ENCODE measurements at places on chromosomes 13 and 19. TPM values are rescaled to one million over a fixed set of nuclear protein-coding genes. Genes with fewer than 3 reads are reported as not detected.

The CNMD gene
- not detected for total RNA-seq

The USHBP1 gene
- 0.39 TPM for total RNA-seq

The LILRB5 gene
- not detected for total RNA-seq

The ADGRE3 gene
- total RNA-seq: not detected

The PSG6 gene
- not detected for total RNA-seq

The FLT3LG gene
- total RNA-seq: 0.28 TPM

The ZNF333 gene
- total RNA-seq: 29.9 TPM

The CATSPERD gene
- total RNA-seq: not detected

The ADM5 gene
- 5.1 TPM for total RNA-seq

The FCAR gene
- not detected for total RNA-seq

The DPF1 gene
- 7.8 TPM for total RNA-seq

DNA sequence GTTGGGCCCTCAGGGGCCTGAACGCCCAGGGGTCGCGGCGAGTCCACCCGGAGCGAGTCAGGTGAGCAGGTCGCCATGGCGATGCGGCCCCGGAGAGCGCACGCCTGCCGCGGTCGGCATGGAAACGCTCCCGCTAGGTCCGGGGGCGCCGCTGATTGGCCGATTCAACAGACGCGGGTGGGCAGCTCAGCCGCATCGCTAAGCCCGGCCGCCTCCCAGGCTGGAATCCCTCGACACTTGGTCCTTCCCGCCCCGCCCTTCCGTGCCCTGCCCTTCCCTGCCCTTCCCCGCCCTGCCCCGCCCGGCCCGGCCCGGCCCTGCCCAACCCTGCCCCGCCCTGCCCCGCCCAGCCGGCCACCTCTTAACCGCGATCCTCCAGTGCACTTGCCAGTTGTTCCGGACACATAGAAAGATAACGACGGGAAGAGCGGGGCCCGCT, at the start of gene CCNA1:
Gene CCNA1, plus strand, starts transcription at position 390 of the 439 bp plus-strand sequence. CDS start 562 bp downstream, outside the sequence.
- peak; percentile 62 for DNase-seq

- no peak for DNase-seq
Observed at GRCh38 chr19:33390908-33391630, 17.6 kb downstream of the CEBPG start.

GRCh38 chr13:66212511-66212910, 1017.6 kb downstream of the PCDH9 start:
- no peak for DNase-seq

GRCh38 chr13:77907666-77908341, 10.8 kb downstream of the EDNRB start:
- DNase-seq: no peak

DNA sequence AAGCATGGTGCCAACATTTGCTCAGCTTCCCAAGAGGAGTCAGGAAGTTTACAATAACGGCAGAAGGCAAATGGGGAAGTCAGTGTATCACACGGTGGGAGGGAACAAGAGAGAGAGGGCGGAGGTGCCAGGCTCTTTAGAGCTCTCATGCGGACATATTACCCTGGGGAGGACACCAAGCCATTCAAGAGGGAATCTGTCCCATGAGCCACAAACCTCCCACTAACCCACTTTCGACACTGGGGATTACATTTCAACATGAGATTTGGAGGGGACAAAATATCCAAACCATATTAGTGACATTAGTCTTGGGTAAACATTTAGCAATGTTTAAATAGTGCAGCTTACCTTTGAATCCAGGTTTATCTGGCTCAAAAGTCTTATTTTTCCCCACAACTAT, 69.9 kb downstream of the SLAIN1 start:
- DNase-seq: no peak

DNA sequence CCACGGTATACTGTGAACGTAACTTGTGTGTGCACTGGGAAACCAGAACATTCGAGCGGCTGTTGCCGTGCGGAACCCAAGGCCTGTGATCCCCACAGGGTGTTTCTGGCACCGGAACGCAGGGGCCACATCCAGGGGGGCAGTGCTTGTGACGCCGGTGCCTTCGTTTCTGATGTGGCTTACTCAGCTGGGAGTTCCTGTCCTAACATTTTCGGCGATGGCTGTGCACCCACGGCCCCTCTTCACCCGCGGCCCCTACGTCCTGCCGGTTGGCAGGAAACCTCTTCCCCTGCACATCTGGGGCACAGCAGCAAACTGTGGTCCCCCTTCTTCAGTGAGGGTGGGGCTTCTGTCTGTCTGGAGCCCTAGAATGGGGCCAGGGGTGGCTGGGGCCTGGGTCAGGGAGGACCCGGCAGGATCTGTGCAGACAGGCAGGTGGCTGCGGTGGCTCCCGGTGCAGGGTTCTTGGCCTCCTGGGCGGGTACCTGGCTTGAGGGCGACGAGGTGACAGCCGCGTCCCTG, 26.2 kb downstream of the CSNK1G2 start:
- no peak for DNase-seq

- no peak for DNase-seq
Observed at GRCh38 chr19:46785054-46785979, 3.1 kb downstream of the SLC1A5 start.

DNA sequence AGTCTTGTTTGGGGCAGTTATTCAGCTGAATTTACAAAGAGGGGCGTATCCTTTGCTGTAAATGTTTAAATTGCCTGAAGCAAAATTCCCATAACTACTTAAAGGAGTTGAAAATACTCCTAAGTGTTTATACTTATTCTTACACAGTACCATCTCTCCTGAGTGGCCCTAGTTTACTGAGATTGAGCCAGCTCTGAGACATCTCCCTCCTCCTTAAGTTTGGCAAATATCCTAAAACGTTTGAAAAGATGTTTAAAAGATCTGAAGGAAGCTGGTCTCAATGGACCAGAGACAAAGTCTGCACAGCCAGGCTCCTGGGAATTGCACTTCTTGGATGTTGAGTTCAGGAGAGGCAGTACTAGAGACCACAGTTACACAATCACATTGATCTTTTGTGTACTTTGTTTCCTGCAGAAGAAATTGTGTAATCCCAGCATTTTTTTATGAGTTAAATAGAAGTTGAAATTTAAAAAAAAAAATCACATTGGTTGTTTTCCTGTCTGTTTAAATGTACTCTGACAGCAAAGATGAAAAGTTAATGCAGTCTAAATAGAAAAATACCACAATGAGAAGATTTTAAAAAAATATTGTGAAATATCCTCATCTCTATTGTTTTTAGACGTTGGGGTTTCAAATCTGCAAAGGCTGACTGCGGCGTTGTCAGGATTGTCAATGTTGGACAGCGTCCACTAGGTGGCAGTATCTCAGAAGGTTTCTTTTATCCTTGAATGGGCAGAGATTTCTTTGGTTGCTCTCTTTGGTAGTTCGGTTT, 20.7 kb downstream of the TNFSF11 start:
- DNase-seq: peak; percentile 81

DNA sequence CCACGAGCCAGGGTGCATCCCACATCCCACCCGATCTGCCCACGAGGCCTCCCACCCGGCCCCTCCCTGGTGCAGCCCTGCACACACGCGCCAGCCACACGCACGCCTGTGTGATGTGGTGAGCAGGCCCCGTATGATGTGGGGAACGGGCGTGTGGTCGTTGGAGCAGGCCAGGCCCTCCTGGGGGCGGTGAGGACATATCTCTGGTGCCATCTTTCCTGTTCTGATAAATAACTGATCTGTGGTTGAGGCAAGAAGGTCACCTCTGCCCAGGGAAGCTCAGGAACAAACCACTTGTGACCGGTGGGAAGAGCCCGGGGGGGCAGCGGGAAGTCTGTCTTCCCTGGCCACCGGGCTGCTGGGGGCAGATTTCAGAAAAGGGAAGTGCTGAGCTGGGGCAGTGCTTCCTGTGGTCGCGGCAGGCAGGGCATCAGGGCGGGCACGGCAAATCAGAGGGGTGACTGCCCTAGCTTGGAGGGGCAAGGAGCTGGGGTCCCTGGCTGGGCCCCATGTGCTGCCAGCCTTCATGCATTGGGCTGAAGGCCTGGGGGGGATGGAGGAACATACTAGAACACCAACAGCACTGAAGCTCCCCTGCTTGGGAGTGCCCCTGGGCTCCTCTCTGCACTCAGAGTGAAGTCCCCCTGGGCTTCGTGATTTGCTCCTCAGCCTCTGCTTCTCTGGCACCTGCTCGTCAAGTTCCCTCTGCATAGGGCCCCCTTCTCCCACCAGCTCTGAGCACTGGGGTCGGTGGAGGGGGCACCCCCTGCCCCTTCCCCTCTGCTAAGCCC, 35.2 kb upstream of the SLC7A10 start:
- no peak for DNase-seq

DNA sequence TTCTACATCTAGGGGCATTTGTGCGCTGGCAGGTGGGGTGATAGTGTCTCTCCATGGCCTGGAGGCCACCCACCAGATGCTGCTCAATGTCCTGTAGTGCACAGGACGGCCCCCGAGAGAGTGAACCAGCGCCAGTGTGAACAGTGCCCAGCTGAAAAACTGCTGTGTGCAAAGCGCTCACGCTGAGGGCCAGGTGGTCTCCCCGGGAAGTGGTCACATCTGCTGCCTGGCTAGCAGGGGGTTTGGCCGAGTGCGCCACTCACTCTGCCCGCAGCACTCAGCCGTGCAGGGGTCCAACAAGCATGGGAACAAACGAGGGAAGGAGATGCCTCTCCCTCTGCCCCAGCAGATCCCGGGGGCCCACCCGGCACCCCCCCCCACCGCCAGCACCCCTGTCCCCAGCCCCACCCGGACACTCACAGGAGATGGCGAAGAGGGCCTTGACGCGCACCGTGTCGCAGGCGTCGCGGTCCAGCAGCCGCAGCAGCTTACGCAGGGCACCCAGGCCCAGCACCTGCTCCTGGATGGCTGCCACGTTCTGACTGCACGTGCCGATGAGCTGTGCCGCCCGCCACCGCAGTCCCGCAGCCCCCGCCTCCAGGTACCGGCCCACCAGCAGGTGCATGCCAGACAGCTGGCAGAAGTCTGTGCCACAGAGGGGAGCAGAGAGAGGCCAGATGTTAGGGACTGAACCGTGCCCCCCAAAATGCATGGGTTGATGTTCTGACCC, 5.8 kb downstream of the HSPBP1 start:
- DNase-seq: no peak

DNA sequence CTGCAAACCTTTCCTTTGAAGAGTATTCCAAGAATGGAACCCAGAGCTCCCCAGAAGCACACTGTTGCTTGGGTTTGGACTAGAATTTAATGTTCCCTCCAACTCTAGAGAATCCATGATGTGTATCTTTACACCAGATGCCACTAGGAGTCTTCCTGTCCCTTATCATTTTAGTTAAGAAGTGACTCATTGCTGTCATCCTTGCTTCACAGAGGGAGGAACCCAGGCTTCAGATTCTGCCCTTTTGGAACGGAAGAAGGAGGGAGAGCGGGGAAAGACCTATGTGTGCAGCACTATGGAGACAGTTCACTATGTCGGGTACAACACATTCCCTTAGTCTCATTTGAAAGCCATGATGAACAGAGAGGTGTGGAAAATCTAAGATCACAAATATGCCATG, 2.1 kb upstream of the ATP12A start:
- DNase-seq: no peak

GRCh38 chr19:52896431-52897137, 851 bp downstream of the ZNF320 start:
- DNase-seq: peak; percentile 39

- DNase-seq: no peak
Observed at GRCh38 chr19:29060813-29061364, 152.1 kb downstream of the UQCRFS1 start.

DNA sequence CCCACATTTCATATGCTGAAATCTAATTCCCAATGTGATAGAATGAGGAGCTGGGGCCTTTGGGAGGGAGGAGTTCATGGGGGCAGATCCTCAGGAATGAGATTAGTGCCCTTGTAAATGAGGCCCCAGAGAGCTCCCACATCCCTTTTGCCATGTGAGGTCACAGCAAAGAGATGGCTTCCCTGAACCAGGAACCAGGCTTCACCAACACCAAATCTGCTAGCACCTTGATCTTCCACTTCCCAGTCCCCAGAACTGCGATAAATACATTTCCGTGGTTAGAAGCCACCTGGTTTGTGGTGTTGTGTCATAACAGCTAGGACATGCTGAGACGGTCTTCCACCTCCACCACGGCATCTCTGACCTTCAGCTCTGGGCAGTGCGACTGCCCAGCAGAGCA, 62.1 kb downstream of the ING1 start:
- DNase-seq: no peak

GRCh38 chr13:26509491-26509890, 48.0 kb upstream of the WASF3 start:
- no peak for DNase-seq

DNA sequence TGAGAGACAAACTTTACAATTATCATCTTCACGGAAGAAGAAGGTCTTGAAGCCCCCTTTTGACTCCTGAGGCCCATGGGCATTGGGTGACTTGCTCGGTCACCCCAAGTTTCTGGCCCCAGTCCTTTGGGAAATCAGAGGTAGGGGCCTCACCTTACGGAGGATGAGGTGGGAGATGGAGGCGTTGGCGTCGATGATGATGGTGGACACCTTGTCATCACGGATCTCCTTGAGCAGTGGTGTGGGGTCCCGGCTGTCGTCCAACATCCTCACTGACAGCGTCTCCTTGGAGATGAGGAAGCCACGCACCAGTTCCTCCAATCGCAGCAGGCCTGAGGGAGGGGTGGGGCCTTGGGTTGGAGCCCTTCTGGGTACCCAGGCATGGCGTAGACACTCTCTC, 10.8 kb downstream of the GRIK5 start:
- no peak for DNase-seq

DNA sequence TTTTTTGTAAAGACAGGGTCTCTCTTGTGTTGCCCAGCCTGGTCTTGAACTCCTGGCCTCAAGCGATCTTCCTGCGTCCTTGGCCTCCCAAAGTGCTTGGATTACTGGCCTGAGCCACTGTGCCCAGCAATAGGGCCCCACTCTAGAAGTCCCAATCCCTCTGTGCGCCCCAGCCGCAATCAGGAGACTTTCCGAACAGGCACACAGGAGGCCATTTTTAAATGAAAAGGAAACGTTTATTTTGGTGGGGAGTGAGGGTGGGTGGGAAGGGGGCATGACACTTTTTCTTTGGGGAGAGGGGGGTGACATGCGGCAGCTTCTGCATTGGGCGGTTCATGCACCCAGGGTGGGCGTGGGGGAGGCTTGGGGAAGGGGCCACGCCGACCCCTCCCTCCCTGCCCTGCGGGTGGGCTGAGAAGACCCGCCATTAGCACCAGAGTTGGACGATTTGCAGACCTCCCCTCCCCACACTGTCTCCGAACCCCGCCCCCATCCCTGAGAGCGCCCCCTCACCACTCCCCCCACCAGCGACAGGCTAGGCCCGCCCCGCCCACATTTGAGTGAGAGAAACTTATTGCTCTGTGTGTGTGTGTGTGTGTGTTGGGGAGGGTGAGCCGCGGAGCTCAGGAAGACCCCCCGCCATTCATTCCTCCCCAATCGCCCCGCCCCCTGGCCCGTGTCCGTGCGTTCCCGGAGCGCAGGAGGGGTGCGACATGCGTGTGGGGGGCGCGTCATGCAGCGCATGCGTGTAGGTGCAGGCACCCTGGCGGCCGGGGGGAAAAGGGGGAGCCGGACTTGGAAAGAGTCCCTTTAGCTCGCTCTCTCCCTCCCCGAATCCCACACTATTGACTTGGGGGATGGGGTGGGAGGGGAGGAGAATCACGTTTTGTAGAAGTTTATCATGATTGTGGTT, 17.2 kb downstream of the KCNC3 start:
- peak; percentile 84 for DNase-seq

- no peak for DNase-seq
Observed at GRCh38 chr19:56727677-56728076, 56.1 kb upstream of the ZNF835 start.

GRCh38 chr19:15532779-15533521, 24.6 kb downstream of the CYP4F22 start:
- DNase-seq: no peak

All from cardiac muscle cell (in vitro differentiated cells and primary cell).